Bone marrow (tissue), 2 donors: ENCODE measurements at places on chromosomes 6 and 20.

GRCh38 chr6:158756126-158756525 is 63.0 kb downstream of the EZR start:
- no peak for DNase-seq

GRCh38 chr20:51680067-51680749 is 88.0 kb downstream of the ATP9A start:
- DNase-seq, result no peak

GRCh38 chr6:157853902-157854502 is 31.0 kb downstream of the SNX9 start:
- no peak for DNase-seq

GRCh38 chr6:44989391-44989790 is 338.7 kb upstream of the RUNX2 start:
- DNase-seq, result no peak

GRCh38 chr20:35166242-35166830 is 5.5 kb upstream of the PROCR start:
- no peak for DNase-seq

DNA sequence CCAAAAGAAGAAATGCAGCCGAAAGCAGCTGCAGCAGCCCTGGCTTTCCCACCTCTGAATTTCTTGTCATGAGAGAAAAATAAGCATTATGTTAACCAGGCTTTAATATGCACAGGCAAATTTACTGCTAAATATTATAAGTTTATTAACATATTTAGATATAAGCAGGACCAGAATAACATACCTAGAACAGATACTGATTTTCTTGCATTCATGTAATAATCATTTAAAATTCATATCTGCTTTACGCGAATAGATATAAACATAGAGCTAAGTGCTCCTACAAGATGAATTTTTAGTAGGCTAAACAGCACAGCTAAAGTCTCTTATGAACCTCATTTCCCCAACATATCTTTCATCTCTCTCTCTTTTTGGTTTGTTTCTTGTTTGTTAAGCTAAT is 14.7 kb downstream of the CD93 start:
- no peak for DNase-seq

DNA sequence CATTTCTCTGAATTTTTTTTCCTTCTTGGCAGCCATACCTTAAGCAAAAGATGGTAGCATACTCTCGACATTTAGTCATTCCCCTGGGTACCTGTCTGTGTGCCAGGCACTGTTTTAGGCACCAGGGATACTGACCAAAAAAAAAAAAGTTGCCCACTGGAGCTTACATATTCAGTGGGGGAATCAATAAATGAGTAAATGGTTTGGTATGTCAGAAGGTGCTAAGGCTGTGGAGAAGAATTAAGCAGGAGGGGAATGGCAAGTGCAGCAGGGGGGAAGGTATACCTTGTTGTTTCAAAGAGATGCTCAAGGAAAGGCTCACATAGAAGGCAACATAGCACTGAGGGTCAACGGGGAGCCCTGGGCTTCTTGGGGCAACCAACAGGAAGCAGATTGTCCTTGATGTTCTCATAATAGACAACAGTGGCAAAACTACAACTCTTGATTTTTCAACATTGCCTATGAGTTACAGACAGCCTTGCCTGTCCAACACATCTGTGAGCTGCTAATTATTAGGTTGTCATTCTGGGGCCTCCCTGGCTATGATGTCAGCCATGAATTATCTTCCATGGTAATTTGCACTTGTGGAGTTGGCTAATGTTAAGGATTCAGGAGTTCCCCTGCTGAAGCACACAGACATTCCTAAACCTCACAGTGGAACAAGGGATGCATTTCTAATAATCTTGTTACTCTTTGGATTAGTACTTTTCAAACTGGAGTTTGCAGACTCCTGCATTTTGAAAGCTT is 19.6 kb downstream of the NT5E start:
- no peak for DNase-seq

- no peak for DNase-seq
Observed at GRCh38 chr20:57650266-57650665, 30.0 kb upstream of the ZBP1 start.

DNA sequence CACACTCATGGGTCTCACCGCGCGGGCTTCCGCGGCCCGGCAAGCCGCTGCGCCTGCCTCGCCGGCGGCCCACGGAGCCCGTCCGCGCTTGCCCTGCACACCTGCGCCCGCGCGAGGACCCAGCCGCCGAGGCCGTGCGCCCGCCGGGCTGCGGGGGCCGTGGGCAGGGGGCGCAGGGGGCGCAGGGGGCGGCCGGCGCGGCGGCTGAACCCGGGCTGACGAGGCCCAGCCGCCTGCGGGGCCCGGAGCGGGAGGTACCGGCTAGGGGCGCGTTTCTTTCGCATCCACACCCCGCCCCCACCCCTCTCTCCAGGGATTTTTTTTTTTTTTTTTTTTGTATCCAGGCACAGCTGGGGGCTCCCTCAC is 43.8 kb upstream of the OSTM1 start:
- DNase-seq, result no peak

DNA sequence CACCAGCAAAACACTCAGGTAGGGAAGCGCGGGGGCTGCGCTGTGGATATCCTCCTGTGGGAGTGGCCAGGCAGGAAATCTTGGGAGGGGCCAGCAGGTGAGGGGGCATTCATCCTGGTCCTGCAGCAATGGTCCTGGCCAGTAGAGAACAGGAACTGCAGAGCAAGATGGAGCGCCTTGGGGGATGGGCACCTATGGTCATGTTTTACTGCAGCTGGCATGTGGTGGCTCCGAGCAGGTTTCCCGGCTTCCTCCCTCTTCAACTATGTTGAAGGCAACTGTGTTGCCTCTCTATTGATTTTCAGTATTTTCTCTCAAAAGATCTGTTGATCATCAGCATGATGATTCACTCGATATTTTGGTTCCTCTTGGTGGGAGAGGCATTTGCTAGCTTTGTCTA is 70.9 kb downstream of the SNAP91 start:
- no peak for DNase-seq

DNA sequence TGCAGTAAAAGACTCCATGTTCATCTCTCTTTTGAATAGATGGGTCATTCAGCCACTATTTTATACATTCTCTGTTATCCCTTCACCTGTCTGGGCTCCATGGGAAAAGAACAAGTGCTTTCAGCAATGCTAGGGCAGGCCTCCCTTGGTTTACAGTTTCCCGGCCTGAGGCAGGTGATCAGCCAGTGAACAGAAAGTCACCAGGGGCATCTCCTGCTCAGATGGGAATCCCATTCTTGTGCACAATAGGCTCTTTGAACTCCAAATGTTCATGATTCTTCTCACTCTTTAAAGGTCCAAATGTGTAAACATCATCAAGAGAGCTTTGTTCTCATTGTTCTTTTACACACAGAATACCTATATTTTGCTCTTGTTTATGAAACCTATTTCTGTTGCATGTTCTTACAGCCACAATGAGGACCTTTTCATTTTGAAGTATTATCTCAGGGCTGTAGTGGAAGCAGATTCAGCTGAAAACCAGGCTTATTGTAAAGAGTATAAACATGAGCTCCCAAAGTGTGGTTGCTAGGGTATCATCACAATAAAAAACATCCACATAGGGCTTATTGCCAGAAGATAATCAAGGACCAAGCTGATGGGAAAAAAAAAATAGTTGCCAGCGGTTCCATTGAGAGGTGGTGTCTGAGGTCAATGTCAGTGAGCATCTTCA is 267.1 kb upstream of the SGK1 start:
- no peak for DNase-seq
